Dermis microvascular lymphatic vessel endothelial cell (primary cell): ENCODE measurements at places on chromosomes 13 and 19.

- DNase-seq: no peak
Observed at GRCh38 chr19:7676854-7677253, at the start of gene MCEMP1. MCEMP1 (plus strand) TSS chr19:7677090; CDS start chr19:7677121, 31 bp downstream.

GRCh38 chr13:40626561-40626960 is 39.9 kb downstream of the FOXO1 start:
- no peak for DNase-seq

DNA sequence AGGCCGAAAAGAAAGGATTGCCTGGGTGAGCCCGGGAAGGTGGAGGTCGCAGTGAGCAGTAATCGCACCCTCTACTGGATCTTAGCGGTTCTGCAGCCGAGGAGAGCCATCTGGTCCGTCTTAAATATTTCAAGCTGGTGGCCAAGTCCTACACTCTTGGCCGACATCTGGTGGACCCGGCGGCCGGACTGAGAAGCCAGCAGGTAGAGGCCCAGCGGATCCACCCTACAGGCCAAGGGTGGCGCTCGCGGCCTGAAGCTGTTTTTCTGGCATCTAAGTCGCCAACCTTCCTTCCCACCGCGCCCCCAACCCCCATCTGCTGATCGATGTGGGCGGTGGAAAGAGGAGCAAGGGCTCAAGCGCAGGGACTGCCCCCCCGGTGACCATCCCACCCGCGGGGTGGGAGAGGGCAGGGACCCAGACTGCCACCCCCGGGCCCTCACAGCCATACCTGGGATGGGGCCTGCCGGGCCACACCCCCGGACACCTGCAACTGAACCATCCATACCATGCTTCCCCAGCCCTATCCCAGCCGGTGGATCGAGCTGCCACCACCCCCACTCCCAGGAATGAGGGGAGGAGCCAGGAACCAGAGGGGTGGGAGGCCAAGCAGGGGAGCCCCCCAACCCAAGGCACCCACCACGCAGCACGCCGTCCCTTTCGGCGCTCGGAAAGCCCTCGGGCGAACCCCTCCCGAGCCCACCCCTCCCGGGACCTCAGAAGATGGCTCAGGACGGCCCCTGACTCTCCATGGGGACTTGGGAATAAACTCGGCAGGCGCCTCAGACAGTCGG is 46.3 kb upstream of the ZNF730 start:
- DNase-seq: no peak

DNA sequence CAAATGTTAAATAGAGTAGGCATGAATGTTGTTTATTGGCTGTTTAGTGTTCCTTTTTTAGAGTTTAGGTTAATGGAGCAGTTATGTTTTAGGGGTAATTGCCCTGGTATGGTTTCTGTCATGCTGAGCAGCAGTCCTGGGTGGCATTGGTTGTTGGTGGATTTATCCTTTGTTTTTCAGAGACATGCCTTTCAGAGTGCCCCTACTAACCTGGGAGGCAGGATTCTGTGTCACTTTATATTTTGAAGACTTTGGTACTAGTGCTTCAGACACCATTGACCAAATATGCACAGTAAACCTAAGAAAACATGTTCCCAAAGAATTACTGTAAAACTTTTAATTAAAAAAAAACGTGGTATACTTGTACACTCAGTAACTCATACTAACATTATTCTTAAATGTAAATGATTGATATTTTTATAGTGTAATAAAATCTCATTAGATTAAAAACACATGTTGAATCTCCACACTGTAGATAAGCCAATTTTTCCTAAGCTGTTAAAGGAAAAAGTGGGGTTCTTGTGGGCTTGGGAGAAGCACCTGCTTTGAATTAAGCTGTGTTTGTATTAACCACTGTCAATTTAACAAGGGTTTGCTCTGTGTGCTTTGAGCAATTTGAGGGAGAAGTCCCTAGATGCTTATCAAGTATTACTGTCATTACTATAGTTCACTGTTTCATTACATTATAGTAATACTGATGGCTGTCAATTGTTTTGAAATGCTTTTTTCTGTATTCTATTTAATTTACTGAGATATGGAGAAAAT is 133.2 kb downstream of the LMO7 start:
- DNase-seq: no peak

DNA sequence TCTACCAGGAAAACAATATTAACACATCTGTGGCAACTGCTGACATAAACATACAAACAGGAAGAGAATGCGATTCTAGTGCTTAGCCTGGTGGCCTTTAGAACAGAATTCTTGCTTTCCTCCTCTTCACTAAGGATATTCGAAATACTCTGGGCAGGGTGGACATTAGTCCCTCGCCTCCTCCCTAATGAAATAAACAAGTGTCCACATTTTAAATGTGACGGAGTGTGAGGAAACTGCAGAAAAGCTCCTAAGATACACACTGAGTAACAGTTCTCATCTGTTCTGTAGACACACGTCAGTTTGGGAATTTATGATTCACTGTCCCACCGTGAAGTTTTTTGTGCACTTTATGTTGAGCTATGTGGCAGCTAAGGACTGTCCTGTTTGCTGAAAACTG is 639 bp downstream of the STARD13 start:
- DNase-seq: peak; percentile 53

- DNase-seq: no peak
Observed at GRCh38 chr19:2454962-2455850, 1.6 kb downstream of the LMNB2 start.

- DNase-seq: peak; percentile 48
Observed at GRCh38 chr19:4391306-4391693, 9.0 kb downstream of the SH3GL1 start.

- peak; percentile 11 for DNase-seq
Observed at GRCh38 chr19:13417054-13417453, 89.2 kb downstream of the CACNA1A start.

DNA sequence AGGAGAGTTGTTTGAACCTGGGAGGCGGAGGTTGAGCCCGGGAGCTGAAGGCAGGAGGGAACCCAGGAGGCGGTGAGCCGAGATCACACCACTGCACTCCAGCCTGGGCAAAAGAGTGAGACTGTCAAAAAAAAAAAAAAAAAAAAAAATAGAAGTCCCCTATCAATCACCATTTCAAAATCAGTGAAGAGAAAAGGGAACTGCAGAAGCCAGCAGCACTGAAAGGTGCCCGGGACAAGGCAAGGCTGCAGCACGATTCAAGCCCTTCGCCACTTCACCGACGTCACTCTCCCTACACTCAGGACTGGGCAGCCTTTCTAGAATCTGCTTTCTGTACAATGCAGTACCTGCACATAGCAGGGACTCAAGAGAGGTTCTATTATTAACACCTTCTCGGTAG is 21.9 kb upstream of the USP12 start:
- DNase-seq: no peak

GRCh38 chr13:41411060-41411459 is 46.3 kb upstream of the RGCC start:
- no peak for DNase-seq

- DNase-seq: no peak
Observed at GRCh38 chr13:93227878-93228642, 1.5 kb downstream of the GPC6 start.

- DNase-seq: no peak
Observed at GRCh38 chr19:39199025-39199424, 2.3 kb downstream of the NCCRP1 start.

- no peak for DNase-seq
Observed at GRCh38 chr19:15297416-15298224, 34.7 kb downstream of the BRD4 start.

DNA sequence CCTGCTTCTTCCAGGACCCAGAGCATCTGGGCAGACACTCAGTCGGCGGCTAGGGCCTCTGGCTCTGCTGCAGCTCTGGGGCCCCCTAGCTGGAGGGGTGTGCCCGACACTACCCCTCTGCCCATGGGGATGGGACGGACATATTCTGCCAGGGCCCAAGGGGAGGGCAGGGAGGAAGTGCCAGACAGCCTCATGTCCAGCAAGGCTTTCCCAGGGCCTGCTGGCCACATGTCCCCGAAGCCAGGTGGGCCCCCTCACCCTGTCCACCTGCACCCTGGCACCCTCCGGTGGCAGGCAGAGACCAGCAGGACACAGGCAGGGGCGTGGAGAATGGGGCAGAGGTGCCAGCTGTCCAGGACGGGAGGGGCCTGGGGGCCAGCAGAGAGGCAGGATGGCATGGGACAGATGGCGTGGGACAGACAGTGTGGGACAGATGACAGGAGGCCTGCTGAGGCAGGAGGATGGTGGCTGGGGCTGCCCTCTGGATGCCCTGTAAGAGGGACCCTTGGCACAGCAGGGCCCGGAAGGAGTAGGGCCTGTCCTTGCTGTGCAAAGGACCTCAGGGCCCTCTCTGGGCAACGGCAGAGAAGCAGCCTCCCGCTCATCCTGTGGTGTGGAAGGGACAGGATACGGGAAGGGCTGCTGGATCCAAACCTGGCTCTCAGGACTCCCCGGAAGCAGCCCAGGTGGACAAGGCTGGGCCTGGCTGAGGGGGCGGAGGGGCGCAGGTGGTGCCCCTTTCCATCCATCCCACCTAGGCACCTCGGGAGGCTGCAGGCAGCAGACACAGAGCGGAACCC is 29.1 kb downstream of the CEBPG start:
- no peak for DNase-seq
